ENCODE measurements at places on chromosomes 1 and 21.

DNA sequence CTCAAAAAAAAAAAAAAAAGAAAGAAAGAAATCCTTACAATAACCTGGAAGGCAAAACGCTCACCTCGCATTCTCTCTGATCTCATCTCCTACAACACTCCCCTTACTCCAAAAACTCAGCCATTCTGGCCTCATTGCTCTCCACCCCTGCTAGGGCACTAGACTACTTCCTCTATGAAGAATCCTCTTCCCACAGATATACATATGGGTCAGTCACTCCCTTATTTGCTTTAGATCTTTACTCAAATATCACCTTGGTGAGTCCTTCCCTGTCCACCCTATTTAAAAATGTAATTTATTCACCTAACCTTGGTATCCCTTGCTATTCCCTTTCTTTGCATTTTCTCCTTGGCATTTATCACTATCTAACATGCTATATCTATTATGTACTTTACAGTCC is 24.6 kb upstream of the KIF1B start:
- no peak for DNase-seq

DNA sequence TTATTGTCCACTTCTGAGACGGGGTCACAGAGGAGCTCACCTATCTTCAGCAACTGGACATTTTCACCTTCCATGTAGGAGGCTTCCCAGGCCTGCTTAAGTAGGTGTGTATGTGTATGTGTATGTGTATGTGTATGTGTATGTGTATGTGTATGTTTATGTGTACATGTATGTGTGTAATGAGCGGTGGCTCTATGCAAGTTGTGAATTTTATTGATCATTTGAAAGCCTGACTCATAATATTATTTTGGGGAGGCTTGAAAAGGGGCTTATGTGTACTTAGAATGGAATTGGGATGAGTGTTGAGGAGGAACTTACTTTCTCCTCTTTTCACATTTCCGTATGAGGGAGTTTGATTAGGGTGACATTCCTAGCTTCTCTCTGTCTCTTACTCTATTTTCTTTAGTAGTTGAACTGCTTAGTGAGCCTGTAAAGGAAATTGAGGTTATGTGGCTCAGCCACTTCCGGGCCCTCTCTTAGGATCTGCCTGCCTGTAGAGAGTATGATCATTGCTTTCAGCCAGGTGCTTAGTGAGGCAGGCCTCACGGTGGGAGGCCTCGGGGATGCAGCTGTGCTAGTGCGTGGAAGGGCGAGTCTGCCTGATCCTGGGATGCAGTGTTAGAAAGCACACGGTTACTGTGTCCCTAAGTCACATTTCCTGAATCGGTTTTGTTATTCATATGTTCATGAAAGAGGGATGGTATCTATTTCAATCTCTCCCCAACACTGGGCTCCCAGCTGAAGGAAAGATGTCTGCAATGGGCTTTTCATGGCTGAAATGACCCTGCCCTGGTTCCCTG is 61.0 kb downstream of the IER5 start:
- DNase-seq, result no peak

- DNase-seq, result no peak
Observed at GRCh38 chr1:171062902-171063301, 27.8 kb upstream of the FMO3 start.

- no peak for DNase-seq
Observed at GRCh38 chr1:55702064-55702463, 486.9 kb upstream of the USP24 start.

DNA sequence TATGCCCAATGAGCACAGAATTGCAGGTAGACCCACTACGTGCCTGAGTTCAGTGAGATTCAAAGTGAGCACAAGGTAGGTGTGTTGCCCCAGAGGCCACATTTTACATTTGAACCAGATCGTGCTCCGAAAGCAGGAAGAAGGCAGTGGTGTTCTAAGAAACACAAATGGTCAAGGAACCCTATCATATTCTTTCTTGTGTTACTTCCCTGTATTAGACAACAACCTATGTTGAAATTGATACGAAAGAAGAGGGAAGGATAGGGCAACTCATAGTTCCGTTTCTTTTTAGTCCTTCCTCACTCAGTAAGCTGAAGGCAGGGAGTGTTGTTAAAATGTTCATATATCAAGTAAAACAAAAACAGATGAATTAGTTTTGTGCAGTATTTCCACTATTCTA is 33.9 kb downstream of the OLFML2B start:
- no peak for DNase-seq

GRCh38 chr1:217535601-217536377 is 95.1 kb downstream of the GPATCH2 start:
- no peak for DNase-seq

GRCh38 chr1:162233066-162233465 is 143.6 kb downstream of the SPATA46 start:
- no peak for DNase-seq

DNA sequence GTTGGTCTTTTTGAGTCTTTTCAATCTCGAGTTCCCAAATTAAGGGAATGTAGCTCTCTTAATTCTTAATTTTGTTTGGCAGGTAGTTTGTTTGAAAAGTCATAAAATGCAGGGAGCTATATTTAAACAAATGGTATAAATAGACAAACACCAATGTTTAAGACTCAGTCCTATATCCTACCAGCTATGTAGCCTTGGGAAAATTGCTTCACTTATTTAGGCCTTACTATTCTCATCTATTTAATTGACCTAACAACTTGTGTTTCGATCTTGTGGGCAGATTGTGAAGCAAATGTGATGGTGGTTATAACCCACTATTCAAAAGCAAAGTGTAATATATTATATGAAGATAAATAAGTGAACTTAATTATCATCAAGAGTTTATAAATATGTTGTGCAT is 167.3 kb upstream of the KCTD3 start:
- DNase-seq, result no peak

GRCh38 chr21:42238185-42238934 is 19.4 kb downstream of the ABCG1 start:
- DNase-seq, result no peak

DNA sequence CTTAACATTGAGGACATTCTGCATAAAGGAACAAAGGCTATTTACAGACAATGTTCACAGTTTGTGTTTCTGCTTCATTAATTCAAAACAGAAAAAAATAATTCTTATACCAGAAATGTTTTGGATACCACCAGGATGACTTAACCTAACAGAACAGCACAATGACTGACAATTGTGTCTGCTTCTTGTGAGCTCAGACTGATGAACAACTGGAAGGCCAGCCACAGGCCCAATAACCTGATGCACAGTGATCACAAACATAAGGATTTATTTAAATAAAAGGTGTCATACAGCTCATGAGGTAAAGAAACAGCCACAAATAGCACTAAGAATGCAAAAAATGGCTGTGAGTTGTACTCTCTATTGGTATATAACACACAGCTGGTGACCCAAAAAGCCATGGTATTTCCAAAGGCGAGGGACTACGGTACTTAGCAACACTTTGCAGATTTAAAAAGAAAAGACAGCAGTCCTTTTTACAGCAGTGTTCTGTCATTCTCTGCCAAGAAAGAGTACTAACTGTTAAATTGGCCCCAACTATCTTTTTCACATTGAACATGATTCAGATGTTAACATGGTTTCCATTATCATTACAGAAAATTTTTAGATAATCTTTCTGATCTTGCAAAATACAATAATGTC is 32.1 kb upstream of the DDAH1 start:
- DNase-seq, result no peak

DNA sequence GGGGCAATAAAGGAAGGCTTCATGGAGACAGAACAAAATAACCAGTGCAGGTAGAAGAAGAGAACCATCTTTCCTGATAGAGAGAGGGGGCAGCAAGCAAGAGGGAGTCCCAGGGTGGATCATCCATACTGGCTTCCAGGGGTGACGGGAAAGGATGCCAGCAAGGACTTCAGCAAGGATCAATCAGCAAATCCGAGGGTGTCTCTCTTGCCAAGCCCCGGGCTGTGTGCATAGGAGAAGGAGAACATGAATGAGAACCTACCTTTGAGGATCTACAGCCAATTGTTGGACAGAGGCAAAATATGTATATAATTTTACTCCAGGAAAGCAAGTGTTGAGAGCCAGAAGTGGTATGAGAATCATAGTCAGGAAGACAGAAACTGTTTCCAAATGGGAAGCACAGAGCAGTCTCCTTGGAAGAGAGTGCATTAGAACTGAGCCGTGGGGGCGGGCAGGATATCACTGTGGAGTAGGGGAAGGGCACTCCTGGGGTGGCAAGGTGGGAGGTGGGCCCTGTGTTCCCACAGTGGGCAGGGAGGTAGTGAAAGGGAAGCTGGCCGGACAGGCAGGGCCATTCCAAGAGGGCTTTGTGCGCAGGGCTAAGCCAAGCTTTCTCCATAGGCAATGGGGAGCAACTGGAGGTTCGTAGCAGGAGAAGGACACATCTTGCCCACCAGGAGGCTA is 1.1 kb upstream of the S100A9 start:
- no peak for DNase-seq

DNA sequence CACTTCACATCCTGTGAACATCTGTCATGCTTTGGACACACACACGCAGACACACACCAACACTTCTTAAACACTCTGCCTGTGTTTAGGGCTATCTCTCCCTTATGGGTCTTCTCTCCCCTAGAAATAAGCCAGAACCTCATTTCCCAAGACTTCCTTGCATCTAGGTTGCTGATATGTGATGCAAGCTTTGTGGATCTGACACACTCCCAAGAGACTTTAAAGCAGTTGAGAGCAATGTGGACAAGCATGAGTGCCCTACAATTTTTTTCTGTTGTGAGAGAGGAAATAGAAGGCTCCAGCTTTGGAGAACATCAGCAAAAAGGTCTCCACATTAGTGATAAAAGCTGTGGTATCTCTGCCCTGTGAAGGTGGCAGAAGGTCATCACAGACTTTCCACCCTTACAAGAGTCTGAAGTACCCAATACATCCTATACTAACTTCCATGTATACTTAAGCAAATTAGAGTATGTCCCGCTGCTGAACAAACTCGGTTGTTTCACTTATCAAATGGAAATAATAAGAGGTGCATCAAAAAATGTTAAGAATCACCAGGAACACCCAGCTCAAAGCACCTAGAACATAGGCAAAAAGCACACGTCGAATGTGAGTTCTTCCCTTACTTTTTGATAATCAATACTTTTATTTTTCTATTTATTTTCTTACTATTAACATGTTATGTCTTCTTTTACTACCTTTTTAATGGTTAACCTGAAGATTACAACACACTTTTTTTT is 267.6 kb downstream of the SETD4 start:
- no peak for DNase-seq

GRCh38 chr1:94103608-94104007 is 17.3 kb downstream of the ABCA4 start:
- peak; percentile 18 for DNase-seq

DNA sequence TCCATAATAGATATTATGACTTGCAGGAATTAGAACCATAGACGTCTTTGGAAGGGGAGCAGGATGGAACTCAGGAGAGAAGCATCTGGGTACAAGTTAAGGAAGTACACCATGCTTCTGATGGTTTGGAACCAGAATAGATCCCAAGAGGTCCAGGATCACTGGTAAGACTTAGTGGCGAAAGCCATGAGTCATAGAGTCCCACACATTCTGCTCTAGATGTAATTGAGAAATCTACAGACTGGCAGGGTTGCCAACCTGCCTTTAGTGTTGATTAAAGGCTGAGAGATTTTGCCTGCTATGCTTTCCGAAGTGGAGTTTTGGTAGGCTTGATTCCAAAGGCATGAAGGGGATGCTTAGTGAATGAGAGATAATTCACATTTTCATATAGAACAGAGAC is 57.1 kb upstream of the C1orf87 start:
- DNase-seq, result no peak

GRCh38 chr21:38965241-38965640 is 159.5 kb downstream of the ETS2 start:
- DNase-seq, result no peak

- no peak for DNase-seq
Observed at GRCh38 chr1:25174730-25175612, 57.3 kb downstream of the SYF2 start.

GRCh38 chr21:29667651-29668050 is 272.1 kb downstream of the GRIK1 start:
- DNase-seq, result no peak

DNA sequence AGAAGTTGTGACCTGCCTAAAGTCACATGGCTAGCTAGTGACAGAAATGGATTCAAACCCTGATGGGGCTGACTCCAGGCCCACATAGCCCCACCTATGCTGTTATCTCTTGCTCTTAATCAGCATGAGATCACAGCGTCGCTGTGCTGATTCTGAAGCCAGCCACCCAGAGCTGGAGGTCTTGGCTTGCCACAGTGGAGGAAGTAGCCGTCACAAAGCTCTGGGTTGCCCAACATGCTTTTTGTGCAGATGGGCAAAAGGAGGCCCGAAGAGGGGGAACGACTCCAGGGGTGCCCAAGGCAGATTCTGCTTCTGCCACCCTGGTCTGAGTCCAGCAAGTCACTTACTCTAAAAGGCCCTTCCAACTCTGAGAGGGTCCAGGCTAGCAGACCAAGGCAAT is 14.7 kb upstream of the MFSD2A start:
- no peak for DNase-seq

- peak; percentile 88 for DNase-seq
Observed at GRCh38 chr1:43549921-43550597, 19.4 kb downstream of the PTPRF start.

DNA sequence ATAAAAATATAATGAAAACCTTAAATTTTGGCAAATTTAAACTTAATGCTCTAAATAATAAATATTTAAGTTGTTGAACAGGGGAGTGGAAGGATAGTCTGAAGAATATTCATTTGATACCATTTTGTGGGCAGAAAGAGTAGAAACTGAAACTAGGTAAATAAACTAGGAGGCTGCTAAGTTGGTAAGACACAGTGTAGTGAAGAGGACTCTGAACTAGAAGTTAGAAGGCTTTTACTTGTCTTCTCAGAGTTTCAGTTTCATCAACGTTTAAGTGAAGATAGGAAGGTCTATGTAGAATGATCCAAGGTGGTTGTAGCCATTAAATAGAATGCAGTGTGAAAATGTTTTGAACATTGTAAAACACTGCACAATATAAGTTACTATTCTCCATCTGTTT is 516.9 kb downstream of the AMY1C start:
- no peak for DNase-seq

- DNase-seq, result no peak
Observed at GRCh38 chr21:14560555-14560954, 14.4 kb upstream of the SAMSN1 start.

DNA sequence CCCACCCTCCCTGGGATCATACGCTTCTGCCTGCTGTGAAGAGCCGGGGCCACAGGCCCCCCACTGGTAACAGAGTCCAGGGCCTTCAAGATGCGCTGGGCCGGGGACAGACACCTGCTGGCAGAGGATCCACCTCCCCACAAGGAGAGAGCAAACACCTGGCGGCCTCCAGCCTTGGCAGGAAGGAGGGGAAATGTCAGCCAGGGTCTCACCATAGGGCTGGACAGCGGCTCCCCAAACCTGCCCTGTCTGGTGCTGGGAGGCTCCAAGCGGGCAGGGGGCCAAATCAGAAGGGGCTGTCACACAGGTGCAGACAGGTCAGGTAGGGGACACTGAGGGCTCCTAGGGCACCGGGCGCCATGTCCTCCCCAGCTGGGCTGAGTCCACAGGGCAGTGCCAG is 58.9 kb downstream of the KCNAB2 start:
- DNase-seq, result no peak
